ENCODE measurements at places on chromosomes 13 and 19. TPM values are rescaled to one million over a fixed set of nuclear protein-coding genes. Genes with fewer than 3 reads are reported as not detected.

NOTCH3 gene
- 16.8 TPM for total RNA-seq

IGFL3 gene
- not detected for total RNA-seq

CEACAM16 gene
- not detected for total RNA-seq

SYNE4 gene
- not detected for total RNA-seq

GIPC3 gene
- total RNA-seq = 1.5 TPM

SELENOV gene
- not detected for total RNA-seq

ZNF665 gene
- 2.2 TPM for total RNA-seq

CTU1 gene
- total RNA-seq = 4.8 TPM

SKA3 gene
- not detected for total RNA-seq

OR10H1 gene
- total RNA-seq = not detected

ZNF829 gene
- total RNA-seq = 2.4 TPM

- peaks cover 9% of the 10 kb centered on the region for H3K4me1 ChIP-seq
- H3K4me3 ChIP-seq = no peak overlapping the region
- no peak overlapping the region for H3K27ac ChIP-seq
Observed at GRCh38 chr19:7885818-7886217, 2.5 kb upstream of the LRRC8E start.

- no peaks in the 10 kb centered on the region for H3K27me3 ChIP-seq
- H3K36me3 ChIP-seq = no peaks in the 10 kb centered on the region
Observed at GRCh38 chr13:107450431-107450830, 764.9 kb downstream of the LIG4 start.

GRCh38 chr13:75643693-75644092, 7.6 kb downstream of the LMO7 start:
- no peaks in the 10 kb centered on the region for H3K27me3 ChIP-seq
- no peak for DNase-seq
- H3K36me3 ChIP-seq = no peaks in the 10 kb centered on the region
- no peak overlapping the region for H3K27ac ChIP-seq

DNA sequence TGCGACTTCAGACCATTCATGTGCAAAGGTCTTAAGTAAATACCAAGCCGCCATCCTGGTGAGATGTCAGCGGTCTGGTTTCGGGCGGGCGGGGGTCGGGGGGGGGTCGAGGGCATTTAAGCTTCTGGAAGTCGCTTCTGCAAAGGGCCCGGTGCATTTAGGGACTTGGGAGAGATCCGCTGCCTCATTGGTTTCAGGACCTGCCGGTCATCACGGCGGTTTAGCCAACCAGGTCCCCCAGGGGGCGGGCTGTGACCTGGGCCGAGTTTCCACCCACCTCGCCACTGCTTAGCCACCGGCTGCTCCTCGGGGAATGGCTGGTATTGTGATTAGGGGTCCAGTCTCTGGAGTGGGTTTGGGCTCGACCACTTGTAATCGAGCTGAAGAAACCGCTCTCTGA, 7.8 kb downstream of the ANKLE1 start:
- no peaks in the 10 kb centered on the region for H3K27me3 ChIP-seq
- H3K27ac ChIP-seq = no peak overlapping the region
- H3K36me3 ChIP-seq = no peaks in the 10 kb centered on the region

DNA sequence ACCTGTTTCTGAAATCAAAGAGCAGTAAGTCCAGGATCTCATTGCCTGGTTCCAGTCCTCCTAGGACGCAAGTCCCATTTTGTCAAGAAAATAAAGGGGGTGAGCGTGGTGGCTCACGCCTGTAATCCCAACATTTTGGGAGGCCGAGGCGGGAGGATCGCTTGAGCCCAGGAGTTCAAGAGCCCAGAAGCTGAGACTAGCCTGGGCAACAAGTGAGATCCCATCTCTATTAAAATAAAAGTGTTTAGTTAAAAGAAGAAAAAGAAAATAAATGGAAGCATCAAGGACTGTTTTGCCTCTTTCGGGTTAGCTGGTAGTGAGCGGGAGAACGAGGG, 344 bp upstream of the HAUS5 start:
- peak overlapping the region; percentile 69 for H3K4me3 ChIP-seq
- peaks cover 12% of the 10 kb centered on the region for H3K4me1 ChIP-seq
- H3K36me3 ChIP-seq = no peaks in the 10 kb centered on the region

DNA sequence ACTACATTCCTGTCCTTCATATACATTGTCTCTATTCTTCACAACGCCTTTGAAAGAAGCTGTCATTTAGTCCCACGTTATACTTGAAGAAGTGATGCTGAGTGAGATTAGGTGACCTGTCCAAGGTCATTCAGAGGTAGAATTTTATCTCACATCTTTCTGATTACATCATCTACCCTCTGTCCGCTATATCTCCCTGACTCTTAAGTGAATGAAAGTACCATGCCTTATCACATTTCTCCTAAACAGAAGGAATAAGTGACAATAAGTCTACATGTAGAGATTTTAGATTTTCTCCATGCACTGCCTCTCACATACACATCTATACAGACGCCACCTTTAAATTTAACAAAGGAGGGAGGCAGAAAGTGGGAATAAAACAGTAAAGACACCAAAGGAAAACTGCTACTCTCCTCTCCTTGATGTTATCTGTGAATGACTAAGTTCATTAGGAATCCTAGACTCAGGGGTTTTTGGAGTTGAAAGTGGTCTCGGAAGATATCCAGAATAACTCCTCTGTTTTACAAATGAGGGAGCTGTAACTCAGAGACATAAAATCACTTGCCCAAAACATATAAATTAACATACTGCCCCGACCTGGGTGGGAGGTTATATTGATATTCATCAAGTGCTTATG, 4.9 kb upstream of the CLDN10 start:
- no peak for DNase-seq
- H3K4me1 ChIP-seq = no peaks in the 10 kb centered on the region
- no peak overlapping the region for H3K4me3 ChIP-seq
- peaks cover 4% of the 10 kb centered on the region for H3K27me3 ChIP-seq

- DNase-seq = no peak
- H3K27ac ChIP-seq = peak overlapping the region; percentile 87
- H3K4me1 ChIP-seq = no peaks in the 10 kb centered on the region
- H3K36me3 ChIP-seq = no peaks in the 10 kb centered on the region
- no peaks in the 10 kb centered on the region for H3K27me3 ChIP-seq
Observed at GRCh38 chr13:20118268-20119140, 42.3 kb downstream of the GJA3 start.

DNA sequence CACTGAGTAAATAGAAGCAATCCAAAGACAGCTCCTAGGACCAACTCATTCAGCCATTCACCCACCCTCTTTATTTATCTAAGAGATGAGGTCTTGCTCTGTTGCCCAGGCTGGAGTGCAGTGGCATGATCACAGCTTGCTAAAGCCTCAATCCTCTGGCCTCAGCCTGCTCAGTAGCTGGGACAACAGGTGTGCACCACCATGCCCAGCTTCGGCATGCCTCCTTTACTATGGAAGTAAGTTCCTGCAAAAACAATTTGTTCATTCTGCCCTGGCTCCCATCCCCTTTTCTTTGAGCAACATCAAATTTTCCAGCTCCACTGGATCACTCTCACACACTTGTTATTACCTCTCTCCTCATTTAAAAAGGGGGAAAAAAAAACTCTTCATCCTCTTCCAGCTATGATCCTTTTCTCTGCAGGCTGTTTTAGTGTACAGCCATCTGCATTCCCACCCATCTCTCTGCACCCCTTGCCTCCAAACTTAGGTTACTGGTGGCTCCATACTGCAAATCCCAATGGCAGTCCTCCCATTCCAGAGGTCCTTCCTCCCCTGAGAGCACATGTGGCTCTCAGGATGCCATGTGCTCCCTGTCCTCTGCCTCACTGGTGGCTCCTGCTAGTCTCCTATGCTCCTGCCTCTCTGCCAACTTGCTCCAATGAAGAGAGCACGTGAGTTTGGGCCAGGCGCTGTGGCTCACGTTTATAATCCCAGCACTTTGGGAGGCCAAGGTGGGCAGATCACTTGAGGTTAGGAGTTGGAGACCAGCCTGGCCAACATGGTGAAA, 2.2 kb downstream of the ELOF1 start:
- DNase-seq = no peak
- H3K36me3 ChIP-seq = peaks cover 27% of the 10 kb centered on the region
- no peaks in the 10 kb centered on the region for H3K27me3 ChIP-seq
- H3K27ac ChIP-seq = no peak overlapping the region
- no peak overlapping the region for H3K4me3 ChIP-seq
- no peaks in the 10 kb centered on the region for H3K4me1 ChIP-seq

DNA sequence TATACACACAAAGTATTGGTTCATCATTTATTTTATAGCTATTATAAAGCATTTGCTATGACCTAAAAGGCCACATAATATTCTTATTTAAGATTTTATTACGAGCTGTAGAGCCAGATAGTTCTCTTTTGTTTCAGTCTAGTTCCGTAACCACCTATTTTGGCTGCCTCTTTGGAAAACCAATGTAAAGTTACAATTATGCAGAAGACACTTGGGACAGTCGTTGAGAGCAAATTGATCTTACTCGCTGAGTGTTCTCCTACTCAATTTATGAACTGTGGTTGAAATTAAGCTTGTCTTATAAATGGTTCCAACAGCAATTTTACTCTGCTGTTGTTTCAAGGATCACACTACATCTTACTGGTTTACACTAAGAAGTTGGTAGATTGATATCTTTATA, 122.3 kb downstream of the SLC7A1 start:
- H3K36me3 ChIP-seq = no peaks in the 10 kb centered on the region
- H3K27me3 ChIP-seq = no peaks in the 10 kb centered on the region
- H3K27ac ChIP-seq = no peak overlapping the region
- no peaks in the 10 kb centered on the region for H3K4me1 ChIP-seq

DNA sequence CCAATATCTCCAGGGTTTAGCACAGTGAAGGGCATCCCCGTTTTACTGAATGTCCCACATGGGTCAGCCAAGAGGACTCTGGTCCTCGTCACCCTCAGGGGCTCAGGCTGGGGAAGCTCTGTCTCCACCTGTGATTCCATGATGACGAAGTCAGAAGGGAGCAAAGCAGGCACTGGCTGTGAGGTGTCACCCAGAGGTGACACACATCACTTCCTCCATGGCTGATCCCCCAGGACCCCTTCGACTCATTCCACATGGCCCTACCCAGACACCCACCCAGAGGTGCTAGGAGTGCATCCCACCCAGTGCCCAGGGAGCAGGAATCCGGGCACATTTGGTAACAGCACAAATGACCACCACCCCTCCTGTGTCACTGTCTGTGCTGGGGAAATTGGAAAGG, 145.2 kb upstream of the VSTM2B start:
- no peaks in the 10 kb centered on the region for H3K27me3 ChIP-seq
- no peaks in the 10 kb centered on the region for H3K4me1 ChIP-seq
- H3K27ac ChIP-seq = no peak overlapping the region
- DNase-seq = peak; percentile 32
- H3K4me3 ChIP-seq = no peak overlapping the region

- no peak overlapping the region for H3K4me3 ChIP-seq
- H3K27me3 ChIP-seq = no peaks in the 10 kb centered on the region
- H3K4me1 ChIP-seq = no peaks in the 10 kb centered on the region
Observed at GRCh38 chr13:40617801-40618356, 48.6 kb downstream of the FOXO1 start.

DNA sequence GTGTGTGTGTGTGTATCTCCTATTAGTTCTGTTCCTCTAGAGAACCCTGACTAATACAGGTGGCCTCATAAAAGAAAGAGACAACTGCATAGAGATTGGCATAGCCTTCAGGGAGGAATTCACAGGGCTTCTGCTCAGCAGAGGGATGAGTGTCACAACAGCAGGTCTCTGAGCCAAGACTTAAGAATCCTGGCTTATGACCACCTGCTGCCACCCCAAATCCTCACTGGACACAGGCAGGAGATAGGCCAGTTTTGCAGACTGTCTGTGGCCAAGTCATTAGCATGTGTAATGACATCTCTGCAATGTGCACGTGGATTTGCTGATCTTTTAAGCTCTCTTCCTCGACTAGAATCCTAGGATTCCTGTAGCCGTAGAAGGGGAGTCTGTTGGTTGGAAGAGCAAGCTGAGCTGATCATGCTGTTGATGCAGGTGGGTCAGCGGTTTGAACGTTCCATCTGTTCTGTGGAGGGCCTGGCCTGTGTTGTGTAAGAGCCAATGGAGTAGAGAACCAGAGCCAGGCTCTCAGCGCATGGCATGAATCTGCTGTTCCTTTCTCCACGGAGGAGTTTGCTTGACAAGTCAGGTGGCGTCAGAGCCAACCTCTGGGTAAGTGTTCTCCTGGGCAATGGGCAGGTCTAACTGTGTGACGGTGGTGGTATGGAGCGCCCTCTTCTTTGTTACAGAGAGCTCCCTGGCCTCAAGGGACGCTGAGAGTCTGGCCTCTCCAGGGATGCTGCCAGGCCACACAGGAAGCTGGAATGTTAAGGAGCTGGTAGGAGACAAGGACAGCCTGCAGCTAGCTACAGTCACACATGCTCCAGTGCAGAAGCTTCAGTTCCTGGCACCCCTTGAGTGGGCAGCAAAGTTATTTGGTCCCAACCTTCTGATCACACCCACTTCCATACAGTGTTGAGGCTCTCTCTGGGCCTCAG, 503.1 kb downstream of the FOXO1 start:
- H3K4me3 ChIP-seq = no peak overlapping the region
- no peak for DNase-seq
- no peak overlapping the region for H3K27ac ChIP-seq
- H3K36me3 ChIP-seq = no peaks in the 10 kb centered on the region
- no peaks in the 10 kb centered on the region for H3K27me3 ChIP-seq

GRCh38 chr13:60275208-60275607, 111.5 kb upstream of the DIAPH3 start:
- H3K27me3 ChIP-seq = no peaks in the 10 kb centered on the region
- H3K4me1 ChIP-seq = no peaks in the 10 kb centered on the region
- H3K4me3 ChIP-seq = no peak overlapping the region
- H3K27ac ChIP-seq = no peak overlapping the region
- no peaks in the 10 kb centered on the region for H3K36me3 ChIP-seq

GRCh38 chr13:67148161-67148571, 82.0 kb downstream of the PCDH9 start:
- H3K27ac ChIP-seq = peak overlapping the region; percentile 68
- no peak overlapping the region for H3K4me3 ChIP-seq
- H3K27me3 ChIP-seq = no peaks in the 10 kb centered on the region
- no peaks in the 10 kb centered on the region for H3K36me3 ChIP-seq
- H3K4me1 ChIP-seq = no peaks in the 10 kb centered on the region

DNA sequence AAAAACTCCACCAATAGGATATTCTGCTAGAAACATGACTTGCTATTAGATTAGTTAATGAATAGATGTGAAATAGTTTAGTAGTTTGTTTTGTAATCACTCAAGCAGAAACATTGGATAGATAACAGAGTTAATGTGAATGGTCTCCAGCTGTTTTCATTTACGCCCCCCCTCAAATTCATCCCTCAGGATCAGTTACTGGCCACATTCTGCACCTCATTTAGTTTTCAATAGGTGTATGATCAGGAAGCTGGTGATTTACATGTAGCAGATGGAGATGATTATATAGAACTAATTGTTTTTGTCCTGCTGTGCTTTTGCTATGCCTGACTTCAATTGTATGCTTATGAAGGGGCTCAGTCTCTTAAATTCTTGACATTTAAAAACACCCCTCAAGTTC, 759.0 kb downstream of the SLITRK6 start:
- H3K4me3 ChIP-seq = no peak overlapping the region
- no peaks in the 10 kb centered on the region for H3K4me1 ChIP-seq
- no peak for DNase-seq
- no peak overlapping the region for H3K27ac ChIP-seq

All from right atrium auricular region (tissue), 2 donors.